ENCODE measurements at places on chromosomes 1 and 21. TPM values are rescaled to one million over a fixed set of nuclear protein-coding genes. Genes with fewer than 3 reads are reported as not detected.

The AVPR1B gene
- not detected for total RNA-seq

The EDARADD gene
- 0.98 TPM for total RNA-seq

The BCAN gene
- total RNA-seq = 10.3 TPM

The C1orf141 gene
- total RNA-seq = not detected

The SELENOF gene
- total RNA-seq = 95.2 TPM

The TRAF3IP3 gene
- total RNA-seq = not detected

The NIBAN1 gene
- 2.4 TPM for total RNA-seq

The LENEP gene
- 1.3 TPM for total RNA-seq

The TNFRSF14 gene
- 1.2 TPM for total RNA-seq

The HUNK gene
- total RNA-seq = 12.2 TPM

The GOLT1A gene
- total RNA-seq = not detected

The UMODL1 gene
- not detected for total RNA-seq

The TAL1 gene
- total RNA-seq = 2.1 TPM

The RSRP1 gene
- total RNA-seq = 83.4 TPM

The NTMT2 gene
- total RNA-seq = not detected

The DYRK3 gene
- total RNA-seq = 1.3 TPM

The PTPRF gene
- total RNA-seq = 171 TPM

The PTPRU gene
- total RNA-seq = 92.5 TPM

The ETV3L gene
- not detected for total RNA-seq

The ACKR1 gene
- total RNA-seq = 13.5 TPM

The TEX38 gene
- total RNA-seq = not detected

Data from glutamatergic neuron (in vitro differentiated cells).